EL (cell line): ENCODE measurements at places on chromosomes 11 and 22.

- DNase-seq: peak; percentile 43
Measured at GRCh38 chr22:23509571-23510302, 70.4 kb downstream of the IGLL1 start.

DNA sequence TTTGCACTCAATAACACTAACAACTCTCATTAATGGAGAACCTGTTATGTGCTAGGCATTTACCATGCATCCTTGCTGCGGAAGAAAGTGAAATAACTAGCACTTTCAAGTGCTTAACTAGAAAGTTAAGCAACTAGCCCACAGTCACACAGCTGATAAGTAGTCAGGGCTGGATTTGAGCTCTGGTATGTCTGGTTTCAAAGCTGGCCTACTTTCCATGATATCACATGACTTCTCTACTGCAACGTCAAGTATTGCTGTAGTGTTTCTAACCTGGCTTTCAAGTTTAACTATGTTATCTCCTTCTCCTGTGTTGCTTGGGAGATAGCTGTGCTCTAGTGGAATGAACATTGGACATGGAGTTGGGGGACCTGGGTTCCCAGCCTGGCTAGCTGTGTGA is 12.1 kb downstream of the SLC15A3 start:
- DNase-seq: no peak

DNA sequence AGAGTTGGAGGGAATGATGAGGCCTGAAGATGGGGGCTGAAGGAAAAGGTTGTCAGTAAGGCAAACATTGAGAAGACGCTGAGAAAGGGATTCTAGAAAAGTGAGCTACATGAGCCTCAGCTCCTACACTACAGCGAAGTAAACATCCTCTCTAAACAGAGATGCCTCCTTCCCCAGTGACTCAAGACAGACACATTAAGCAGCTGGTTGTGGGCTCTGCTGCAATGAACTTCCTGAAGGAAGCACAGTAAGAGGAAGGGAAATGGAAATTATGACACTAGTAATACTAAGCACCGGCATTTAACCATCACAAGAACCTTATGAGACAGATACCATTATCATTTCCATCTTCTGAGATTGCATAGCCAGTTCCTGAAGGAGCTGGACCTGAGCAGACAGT is 190.5 kb downstream of the C11orf87 start:
- DNase-seq: peak; percentile 25

DNA sequence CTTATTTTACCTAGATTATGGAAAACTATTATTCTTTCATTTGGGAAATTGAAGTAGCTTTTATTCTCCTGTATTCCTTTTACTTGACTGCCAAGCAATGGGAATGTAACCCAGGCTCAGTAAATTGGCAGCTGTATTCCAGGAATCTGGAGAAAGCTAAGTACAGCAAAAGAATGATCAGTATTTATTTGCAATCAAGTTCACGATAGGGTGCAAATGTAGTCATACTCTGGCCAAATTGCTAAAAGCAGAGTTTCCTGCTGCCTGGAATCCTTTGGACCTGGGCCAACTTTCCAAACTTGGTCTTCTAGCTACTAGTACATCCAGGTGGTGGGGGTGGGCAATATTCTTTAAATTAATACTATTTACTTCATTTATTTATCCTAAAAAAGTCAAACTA is 286.0 kb upstream of the CTSC start:
- no peak for DNase-seq

DNA sequence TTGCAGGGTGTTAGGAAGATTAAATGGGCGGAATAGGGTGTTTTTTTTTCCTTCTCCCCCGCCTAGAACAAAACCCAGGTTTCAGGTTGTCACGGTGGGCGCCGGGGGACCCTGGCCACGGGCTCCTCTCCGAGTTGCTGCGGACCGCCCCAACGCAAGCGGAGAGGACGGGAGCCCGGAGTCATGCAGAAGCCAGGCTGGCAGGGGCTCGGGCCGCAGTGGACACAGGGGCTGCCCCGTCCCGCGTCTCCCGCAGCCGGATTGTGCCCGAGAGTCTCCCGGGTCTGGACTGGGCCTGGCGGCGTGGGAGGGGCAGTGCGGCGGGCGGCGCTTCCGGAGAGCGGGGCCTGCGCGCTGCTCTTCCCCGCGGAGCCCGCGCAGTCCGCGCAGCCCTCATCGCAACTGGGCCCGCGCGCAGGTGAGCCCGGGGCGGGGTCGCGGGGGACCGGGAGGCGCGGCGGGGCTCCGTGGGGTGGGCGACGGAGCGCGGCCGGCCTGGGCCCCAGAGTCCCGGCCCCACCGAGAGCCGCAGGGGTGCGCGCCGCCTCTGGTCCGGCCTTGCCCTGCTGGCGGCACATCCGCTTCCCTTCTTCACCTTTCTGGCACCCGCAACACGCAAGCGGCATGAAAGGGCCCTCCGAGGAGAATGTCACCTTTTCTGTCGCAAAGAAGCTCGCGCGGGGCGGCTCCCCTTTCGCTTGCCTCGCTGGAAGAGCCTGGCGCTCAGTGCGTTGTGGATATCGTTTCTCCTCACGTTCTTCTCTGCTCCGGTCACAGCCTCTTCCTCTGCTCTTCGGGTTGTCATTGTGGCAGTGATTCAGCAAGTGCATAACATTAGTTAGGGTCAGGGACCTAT is at the start of gene TIRAP:
TIRAP (plus strand) TSS at position 358 of the 856 bp plus-strand sequence. CDS start 7,802 bp downstream, outside the sequence.
- DNase-seq: peak; percentile 64
